ENCODE measurements at places on chromosomes 4 and X. TPM values are rescaled to one million over a fixed set of nuclear protein-coding genes. Genes with fewer than 3 reads are reported as not detected.

Gene SOX3
- 0.13 TPM for total RNA-seq

Gene SHOX
- total RNA-seq, result 2.8 TPM

Gene PRKG2
- 0.20 TPM for total RNA-seq

Gene CCSER1
- 0.64 TPM for total RNA-seq

Gene TRMT2B
- total RNA-seq, result 14.4 TPM

Gene KIAA1210
- total RNA-seq, result not detected

Gene SMIM10L2A
- not detected for total RNA-seq

Gene SNCA
- 1.7 TPM for total RNA-seq

Gene ANKRD50
- total RNA-seq, result 3.0 TPM

Gene CD38
- total RNA-seq, result 3.0 TPM

Gene FOXR2
- not detected for total RNA-seq

Gene SERTM2
- total RNA-seq, result not detected

Gene MSANTD1
- 0.36 TPM for total RNA-seq

- no peaks in the 10 kb centered on the region for H3K36me3 ChIP-seq
- no peaks in the 10 kb centered on the region for H3K4me1 ChIP-seq
- no peak overlapping the region for H3K4me3 ChIP-seq
- H3K27me3 ChIP-seq, result no peaks in the 10 kb centered on the region
- no peak overlapping the region for H3K27ac ChIP-seq
- no peak for DNase-seq
Measured at GRCh38 chr4:149791851-149792250, 23.8 kb downstream of the IQCM start.

- DNase-seq, result no peak
- no peak overlapping the region for H3K4me3 ChIP-seq
- no peak overlapping the region for H3K27ac ChIP-seq
- H3K36me3 ChIP-seq, result no peaks in the 10 kb centered on the region
- H3K27me3 ChIP-seq, result no peaks in the 10 kb centered on the region
Measured at GRCh38 chr4:182978152-182978827, 61.1 kb upstream of the DCTD start.

GRCh38 chr4:24321131-24321530 is 263.2 kb downstream of the DHX15 start:
- H3K4me3 ChIP-seq, result no peak overlapping the region
- no peaks in the 10 kb centered on the region for H3K36me3 ChIP-seq
- peaks cover 28% of the 10 kb centered on the region for H3K4me1 ChIP-seq
- H3K27me3 ChIP-seq, result no peaks in the 10 kb centered on the region
- no peak for DNase-seq

GRCh38 chr4:8255698-8256441 is 13.7 kb upstream of the HTRA3 start:
- H3K4me3 ChIP-seq, result no peak overlapping the region
- no peaks in the 10 kb centered on the region for H3K4me1 ChIP-seq
- no peaks in the 10 kb centered on the region for H3K36me3 ChIP-seq
- DNase-seq, result peak; percentile 74
- no peak overlapping the region for H3K27ac ChIP-seq

DNA sequence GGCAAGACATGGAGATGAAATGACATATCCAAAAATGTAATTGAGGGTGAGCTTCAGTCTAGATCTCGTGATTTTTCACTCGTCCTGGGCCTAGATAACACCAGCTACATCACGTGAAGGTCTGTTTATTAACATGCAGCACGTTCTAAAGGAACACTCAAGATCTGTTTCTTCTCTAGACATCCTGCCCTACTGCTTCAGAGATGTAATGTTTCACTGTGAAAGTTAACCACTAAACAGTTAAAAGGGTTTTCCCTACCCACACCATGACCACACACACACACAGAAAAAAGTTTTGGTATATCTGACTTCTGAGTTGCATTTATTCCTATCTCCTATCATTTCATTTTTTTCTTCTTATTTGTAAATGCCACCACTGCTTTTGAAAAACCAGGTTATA is 52.3 kb upstream of the SMIM31 start:
- no peak for DNase-seq
- no peak overlapping the region for H3K4me3 ChIP-seq
- H3K4me1 ChIP-seq, result no peaks in the 10 kb centered on the region
- H3K27me3 ChIP-seq, result no peaks in the 10 kb centered on the region

DNA sequence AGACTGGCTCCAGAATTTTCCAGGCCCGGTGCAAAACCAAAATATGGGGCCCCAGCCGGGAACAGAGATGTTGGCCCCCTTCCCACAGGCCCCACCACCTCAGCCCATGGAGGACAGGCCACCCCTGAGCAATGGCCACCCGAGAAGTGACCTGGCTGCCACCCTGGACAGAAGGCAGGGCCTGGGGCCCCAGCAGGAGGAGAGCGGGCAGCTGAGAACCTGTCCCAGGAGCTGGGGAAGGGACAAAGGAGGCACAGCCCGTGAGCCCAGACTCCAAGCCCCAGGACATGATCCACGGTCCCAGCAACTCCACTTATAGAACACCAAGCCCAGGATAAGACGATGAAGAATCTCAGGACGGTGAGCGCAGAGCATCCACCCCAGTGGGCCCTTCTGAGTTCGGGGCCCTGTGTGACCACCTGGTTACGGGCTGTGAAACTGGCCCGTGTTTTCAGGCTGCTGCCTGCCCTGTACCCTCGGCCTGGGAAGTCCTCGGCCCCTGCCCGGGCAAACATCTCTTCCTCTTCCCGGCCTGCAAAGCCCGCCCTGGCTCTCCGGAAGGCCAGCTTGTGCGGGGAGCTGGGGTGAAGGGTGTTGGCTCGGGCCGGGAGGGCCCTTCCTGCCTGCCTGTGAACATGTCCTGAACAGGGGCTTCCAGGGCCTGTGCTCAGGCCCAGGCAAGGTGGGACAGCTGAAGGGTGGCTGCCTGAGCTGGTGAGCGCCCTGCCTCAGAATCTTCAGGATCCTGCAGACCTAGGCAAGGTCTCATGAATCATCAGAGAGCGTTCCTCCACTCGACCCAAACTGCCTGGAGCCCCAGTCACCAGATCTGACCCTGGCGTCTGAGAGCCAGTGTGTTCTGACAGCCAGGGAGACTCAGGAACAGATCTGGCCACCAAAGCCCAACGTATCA is 47.0 kb upstream of the MAN2B2 start:
- DNase-seq, result no peak
- no peak overlapping the region for H3K4me3 ChIP-seq
- no peak overlapping the region for H3K27ac ChIP-seq
- H3K4me1 ChIP-seq, result no peaks in the 10 kb centered on the region
- no peaks in the 10 kb centered on the region for H3K36me3 ChIP-seq
- no peaks in the 10 kb centered on the region for H3K27me3 ChIP-seq

DNA sequence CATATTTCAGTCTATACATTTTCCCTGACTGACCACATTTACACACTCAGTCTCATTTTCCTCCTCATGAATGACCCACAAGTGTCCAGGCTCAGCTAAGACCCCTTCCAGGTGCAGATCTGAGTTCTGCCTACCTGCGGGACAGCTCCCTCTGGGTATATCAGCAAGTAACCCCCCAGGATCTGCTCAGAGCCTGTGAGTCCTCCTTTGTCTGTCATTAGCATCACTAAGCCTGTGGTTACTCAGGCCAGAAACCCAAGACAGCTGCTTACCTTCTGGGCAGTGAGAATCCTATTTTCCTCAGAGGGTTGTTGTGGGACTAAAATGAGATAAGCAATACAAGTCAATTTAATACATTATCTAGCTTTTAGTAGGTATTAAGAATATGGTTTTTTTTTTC is 487.6 kb upstream of the BOD1L1 start:
- no peak overlapping the region for H3K27ac ChIP-seq
- H3K36me3 ChIP-seq, result no peaks in the 10 kb centered on the region
- no peak for DNase-seq
- no peaks in the 10 kb centered on the region for H3K27me3 ChIP-seq

DNA sequence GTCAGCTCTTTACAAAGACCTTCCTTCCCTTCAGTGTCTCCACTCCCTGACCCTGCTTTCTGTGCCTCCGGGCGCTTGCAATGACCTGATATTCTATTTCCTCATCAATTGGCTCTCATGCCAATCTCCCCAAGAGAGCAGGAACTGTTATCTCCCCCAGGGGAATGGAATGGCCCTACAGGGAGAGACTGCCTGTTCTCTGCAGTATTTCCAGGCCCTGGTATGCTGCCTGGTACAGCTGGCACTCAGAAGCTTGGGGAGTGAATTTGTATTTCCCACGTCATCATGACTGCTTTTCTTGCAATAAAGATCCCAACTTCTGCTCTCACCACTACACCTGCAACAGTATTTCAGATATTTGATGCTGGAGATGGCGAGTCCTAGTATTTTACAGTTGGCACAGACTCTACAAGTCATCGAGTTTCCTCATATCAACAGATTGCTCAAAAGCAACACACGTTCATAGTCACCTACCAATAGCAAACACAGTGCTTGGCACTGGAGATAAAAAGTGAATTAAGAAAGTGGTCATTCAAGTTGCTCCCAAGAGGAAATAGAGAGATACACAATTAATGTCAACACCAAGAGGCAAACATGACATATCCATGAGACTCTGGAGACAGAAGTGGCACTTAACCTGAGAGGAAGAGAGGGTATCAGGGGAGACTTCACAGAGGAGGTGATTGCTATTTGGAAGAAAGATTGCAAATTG is 90.5 kb upstream of the EGFL6 start:
- no peaks in the 10 kb centered on the region for H3K4me1 ChIP-seq
- H3K27ac ChIP-seq, result no peak overlapping the region
- no peak for DNase-seq
- no peaks in the 10 kb centered on the region for H3K27me3 ChIP-seq

GRCh38 chr4:123559955-123560871 is 163.6 kb downstream of the SPRY1 start:
- no peak overlapping the region for H3K4me3 ChIP-seq
- peaks cover 9% of the 10 kb centered on the region for H3K4me1 ChIP-seq
- no peaks in the 10 kb centered on the region for H3K36me3 ChIP-seq
- no peak for DNase-seq

- H3K4me3 ChIP-seq, result no peak overlapping the region
- H3K4me1 ChIP-seq, result no peaks in the 10 kb centered on the region
- no peaks in the 10 kb centered on the region for H3K36me3 ChIP-seq
- no peak overlapping the region for H3K27ac ChIP-seq
Measured at GRCh38 chrX:133749951-133750350, 235.4 kb downstream of the GPC3 start.

DNA sequence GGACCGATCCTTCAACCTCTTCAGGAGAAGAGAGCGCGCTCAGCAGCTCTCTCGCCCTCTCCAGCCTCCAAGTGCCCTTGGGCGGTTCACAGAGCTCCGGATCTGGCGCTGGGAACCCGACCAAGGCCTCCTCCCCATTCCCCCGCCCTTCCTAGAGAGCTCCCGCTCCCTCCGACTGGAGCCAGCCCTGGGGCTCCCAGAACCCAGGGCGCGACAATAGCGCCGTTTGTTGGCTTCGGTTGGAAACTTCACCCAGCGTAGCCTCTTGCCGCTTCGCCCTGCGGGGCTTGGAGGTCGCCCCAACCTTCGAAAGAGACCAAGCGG is 3.1 kb upstream of the SOX3 start:
- no peak for DNase-seq
- H3K4me1 ChIP-seq, result peaks cover 5% of the 10 kb centered on the region
- peaks cover 89% of the 10 kb centered on the region for H3K27me3 ChIP-seq
- H3K27ac ChIP-seq, result no peak overlapping the region

- no peak overlapping the region for H3K4me3 ChIP-seq
- no peak overlapping the region for H3K27ac ChIP-seq
- no peak for DNase-seq
- peaks cover 4% of the 10 kb centered on the region for H3K27me3 ChIP-seq
- H3K36me3 ChIP-seq, result no peaks in the 10 kb centered on the region
Measured at GRCh38 chrX:43958529-43958928, 14.7 kb downstream of the NDP start.

GRCh38 chrX:44282753-44283152 is 60.7 kb downstream of the EFHC2 start:
- no peaks in the 10 kb centered on the region for H3K36me3 ChIP-seq
- DNase-seq, result no peak
- H3K27me3 ChIP-seq, result no peaks in the 10 kb centered on the region
- no peaks in the 10 kb centered on the region for H3K4me1 ChIP-seq
- H3K27ac ChIP-seq, result no peak overlapping the region

DNA sequence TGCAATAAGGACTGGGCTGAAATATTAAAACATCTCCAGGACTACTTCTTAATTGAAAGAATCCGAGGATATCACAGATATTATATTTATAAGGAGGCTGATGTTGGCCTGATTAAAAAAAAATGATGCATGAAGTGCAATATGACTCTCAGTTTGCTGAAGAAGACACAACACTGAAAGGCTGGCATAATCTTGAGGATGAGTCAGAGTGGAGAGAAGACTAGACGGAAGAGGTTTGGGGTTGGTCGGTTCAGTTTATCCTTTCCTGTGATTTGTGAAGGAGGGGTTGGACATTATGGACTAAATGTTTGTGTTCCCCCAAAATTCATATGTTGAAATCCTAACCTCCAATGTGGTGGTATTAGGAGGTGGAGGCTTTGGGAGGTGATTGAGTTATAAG is 170.3 kb downstream of the CORIN start:
- H3K4me3 ChIP-seq, result no peak overlapping the region
- no peak for DNase-seq
- no peaks in the 10 kb centered on the region for H3K36me3 ChIP-seq
- no peak overlapping the region for H3K27ac ChIP-seq
- H3K27me3 ChIP-seq, result no peaks in the 10 kb centered on the region

Data from gastrocnemius medialis (tissue), 4 donors.